ENCODE measurements at places on chromosomes 12 and 14. TPM values are rescaled to one million over a fixed set of nuclear protein-coding genes. Genes with fewer than 3 reads are reported as not detected.

DNA sequence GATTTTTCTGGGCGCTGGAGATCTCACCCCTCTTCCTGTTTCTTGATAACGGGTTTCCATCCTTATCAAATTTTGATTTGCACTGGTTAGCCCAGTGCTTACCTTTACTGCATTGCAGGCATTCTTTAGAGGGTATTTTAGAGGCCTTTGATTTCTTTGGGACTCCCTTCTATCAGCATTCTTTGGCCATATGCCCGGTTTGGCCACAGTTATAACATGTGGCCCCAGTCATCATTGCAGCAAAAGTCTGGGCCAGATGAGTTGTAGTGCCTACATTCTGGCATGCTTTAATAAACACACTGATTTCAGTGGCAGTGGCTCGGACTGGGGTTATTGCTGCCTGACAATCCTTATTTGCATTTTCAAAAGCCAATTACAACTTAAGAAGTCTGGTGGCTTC is 82.3 kb downstream of the KCNMB4 start:
- no peak for DNase-seq

DNA sequence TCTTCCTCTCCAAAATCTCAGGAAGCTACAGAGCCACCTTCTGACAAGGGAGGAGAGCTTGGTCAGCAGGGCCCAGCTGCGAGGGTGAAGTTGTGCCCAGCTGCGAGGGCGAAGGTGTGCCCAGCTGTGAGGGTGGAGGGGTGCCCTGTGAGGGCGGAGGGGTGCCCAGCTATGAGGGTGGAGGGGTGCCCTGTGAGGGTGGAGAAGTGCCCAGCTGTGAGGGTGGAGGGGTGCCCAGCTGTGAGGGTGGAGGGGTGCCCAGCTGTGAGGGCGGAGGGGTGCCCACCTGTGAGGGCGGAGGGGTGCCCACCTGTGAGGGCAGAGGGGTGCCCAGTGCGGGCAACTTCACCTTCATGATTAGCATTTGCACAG is 20.4 kb upstream of the TTC7B start:
- DNase-seq: no peak

- no peak for DNase-seq
Measured at GRCh38 chr12:29710104-29710503, 73.6 kb downstream of the TMTC1 start.

GRCh38 chr14:34750670-34751069 is 36.3 kb upstream of the CFL2 start:
- peak; percentile 36 for DNase-seq

- no peak for DNase-seq
Measured at GRCh38 chr12:132806857-132807256, 21.8 kb downstream of the GOLGA3 start.

GRCh38 chr12:52229836-52230343 is 3.2 kb upstream of the KRT7 start:
- no peak for DNase-seq

DNA sequence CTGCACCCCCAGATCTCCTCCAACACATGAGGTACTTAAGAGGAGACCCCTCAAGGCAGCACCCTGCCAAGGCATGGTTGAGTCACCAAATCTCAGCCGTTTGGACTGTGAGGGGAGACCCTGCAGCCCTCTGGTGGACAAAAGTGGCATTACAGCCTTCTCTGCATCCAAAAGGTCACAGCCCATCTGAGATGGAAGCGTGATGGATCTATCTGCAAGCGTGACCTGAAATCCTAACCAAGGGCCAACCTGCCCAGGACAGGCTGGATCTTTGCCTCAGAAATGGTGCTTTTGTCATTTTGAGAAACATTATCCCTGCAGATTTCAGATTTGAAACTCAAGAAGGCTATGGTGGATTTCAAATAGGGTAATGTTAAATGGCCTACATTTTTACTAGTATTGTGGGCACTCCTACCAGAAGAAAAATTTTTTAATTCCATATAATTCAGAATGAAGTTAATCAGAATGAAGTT is 23.7 kb upstream of the DHRS4 start:
- no peak for DNase-seq

The CALCOCO1 gene
- 16.8 TPM for total RNA-seq

The PRR4 gene
- 0.29 TPM for total RNA-seq

The GARIN6 gene
- not detected for total RNA-seq

Data from epithelial cell of proximal tubule (primary cell).